ENCODE measurements at places on chromosomes 2 and 18.

GRCh38 chr2:238101891-238102841, 2.0 kb downstream of the ESPNL start:
- DNase-seq = no peak

DNA sequence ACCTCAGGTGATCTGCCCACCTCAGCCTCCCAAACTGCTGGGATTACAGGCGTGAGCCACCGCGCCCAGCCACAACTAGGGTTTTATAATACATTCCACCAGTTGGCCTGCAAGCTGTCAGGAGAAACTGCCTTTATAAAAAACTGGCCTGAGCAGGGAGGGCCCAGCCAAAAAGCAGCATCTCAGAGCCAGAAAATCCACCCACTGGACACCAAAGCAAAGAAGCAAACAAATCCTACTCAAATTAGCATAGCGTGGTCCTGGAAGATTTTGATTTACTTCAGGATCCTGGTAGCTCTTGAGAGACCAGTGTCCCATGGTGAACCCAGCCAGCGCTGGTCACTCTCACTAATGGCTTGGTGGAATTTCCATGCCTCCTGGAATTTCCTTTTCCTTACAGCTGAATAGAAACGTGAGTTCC, 60.0 kb upstream of the PXDN start:
- DNase-seq = no peak

DNA sequence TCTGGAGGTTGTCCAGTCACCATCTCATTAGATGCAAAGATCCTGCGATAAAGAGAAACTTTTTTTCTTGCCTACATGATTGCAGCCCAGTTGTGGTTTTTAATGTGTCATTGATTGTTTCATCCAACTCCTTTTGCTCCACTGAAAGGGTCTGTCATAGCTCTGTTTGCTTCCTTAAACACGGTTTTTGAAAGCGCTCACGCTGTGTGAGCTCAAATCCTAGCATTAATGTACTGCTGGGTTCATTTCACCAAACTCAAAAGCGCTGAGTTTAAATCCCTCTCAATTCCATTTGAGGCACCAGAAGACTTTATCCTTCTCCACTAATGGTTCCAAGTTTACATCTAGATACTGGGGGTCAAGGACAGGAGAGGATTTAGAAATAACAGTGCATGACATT, 53.6 kb downstream of the CDK15 start:
- no peak for DNase-seq

- DNase-seq = no peak
These were observed 8.3 kb downstream of the MAT2A start for GRCh38 chr2:85547089-85547858.

DNA sequence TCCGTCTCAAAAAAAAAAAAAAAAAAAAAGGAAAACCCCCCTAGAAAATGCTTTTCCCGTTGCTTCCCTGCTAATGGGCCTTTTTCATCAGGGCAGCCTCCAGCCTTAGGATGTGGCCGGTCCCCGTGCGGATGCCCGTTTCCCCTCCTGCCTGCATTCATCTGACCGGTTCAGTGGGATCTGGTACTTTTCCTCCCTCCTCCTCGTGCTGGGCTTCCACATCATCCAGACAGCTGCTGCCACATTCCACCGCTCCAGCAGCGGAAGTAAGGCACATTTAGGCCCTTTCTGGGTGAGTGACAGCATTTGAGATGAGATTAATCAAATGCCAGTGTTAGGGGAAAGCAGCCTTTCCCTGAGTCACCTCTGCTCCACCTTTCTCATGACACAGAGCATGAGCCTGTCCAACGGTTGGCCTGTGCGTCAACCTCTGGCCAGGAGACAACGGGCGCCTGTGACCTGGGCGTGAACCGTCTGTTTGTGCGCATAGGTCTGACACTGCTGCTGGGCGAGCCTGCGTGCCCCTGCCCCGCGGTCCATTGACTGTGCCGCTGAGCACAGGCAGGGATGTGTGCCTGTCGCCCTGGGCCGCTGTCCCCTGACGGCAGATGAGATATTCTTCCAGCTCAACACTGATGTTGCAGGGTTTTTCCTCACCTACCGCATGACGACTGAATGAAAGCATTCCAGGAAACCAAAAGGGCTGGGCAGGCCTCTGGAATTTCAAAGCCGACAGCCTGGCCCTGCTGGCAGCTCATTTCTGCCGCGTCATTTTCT, 174.0 kb downstream of the TGIF1 start:
- DNase-seq = no peak

DNA sequence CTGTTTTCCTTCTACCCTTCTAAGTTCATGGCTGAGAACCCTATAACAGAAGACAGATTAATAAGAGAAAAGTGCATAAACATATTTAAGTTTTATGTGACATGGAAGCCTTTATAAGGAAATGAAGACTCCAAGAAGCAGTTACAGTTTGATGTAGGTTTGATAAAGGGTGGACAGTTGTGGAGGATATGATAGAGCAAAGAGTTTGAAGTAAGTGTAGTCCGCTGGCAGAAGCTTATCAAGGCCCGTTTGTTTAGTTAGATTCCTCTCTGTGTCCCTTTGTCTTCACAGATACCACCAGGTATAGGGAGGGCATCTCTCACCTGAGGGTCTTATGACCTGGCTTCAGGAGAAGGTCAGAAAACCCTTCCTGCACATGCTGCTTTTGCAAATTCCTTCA, 10.4 kb upstream of the CASP8 start:
- no peak for DNase-seq

DNA sequence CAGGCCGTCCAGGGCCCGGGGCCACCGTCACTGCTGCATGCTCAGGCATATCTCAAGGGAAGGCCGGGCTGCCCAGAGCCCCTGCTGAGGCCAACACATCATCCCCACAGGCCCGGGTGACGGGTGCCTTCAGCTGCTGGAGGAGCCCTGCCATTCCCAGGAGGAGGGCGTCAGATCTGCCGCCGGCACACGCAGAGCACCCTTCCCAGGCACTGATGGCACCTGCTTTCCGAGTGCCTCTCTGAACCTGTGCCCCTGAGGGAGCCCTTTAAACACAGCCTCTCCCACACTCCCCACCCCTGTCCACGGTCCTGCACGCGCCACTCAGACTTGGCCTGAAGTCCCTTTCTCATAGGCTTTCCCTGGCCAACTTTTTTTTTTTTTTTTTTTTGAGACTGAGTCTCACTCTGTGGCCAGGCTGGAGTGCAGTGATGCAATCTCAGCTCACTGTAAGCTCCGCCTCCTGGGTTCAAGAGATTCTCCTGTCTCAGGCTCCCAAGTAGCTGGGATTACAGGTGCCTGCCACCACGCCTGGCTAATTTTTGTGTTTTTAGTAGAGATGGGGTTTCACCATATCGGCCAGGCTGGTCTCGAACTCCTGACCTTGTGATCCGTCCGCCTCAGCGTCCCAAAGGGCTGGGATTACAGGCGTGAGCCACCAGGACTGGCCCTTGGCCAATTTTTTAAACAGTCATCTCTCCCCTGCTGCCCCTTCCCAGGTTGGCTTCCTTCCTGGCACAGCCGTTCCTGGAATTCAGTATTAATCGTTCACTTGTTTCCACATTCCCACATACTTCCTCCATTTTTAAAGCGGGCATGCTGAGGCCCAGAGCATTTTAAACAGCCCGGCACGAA, 211.7 kb downstream of the NDUFA10 start:
- DNase-seq = no peak

- DNase-seq = no peak
These were observed 45.8 kb downstream of the SMAD7 start for GRCh38 chr18:48904847-48905394.

DNA sequence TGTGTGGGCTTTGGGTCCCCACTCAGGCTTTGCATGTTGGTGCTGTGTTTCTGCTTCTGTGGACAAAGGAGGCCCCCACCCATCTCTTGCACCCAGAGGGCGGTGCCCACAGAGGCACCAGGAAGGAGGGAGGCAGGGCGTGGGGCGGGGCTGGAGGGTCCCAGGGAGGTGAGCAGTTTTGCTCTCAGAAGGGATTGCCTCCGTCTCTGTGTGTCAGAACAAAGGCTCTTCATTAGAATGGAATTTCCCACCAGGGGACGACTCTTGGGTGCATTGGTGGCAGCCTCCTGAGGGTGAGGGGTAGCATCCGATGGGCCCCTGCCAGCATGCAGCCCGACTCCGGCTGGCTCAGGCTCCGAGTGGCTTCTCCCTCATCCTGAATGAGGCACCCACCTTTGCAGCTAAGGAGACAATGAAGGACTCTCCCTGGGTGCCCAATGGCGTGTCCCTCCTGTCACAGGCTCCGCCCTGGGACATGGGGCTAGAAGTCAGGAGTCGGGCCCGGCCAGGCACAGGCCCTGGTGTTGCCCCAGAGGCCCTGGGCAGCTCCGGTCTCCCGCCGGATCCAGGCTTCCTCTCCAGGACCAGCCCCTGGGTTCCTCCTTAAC, 7.0 kb upstream of the ERFE start:
- no peak for DNase-seq

Data from stimulated activated CD8-positive, alpha-beta memory T cell treated with anti-CD3 and anti-CD28 coated beads, Interleukin-15, amount 100 ng/mL, for 4 hours (primary cell).